ENCODE measurements at places on chromosomes 13 and 19.

DNA sequence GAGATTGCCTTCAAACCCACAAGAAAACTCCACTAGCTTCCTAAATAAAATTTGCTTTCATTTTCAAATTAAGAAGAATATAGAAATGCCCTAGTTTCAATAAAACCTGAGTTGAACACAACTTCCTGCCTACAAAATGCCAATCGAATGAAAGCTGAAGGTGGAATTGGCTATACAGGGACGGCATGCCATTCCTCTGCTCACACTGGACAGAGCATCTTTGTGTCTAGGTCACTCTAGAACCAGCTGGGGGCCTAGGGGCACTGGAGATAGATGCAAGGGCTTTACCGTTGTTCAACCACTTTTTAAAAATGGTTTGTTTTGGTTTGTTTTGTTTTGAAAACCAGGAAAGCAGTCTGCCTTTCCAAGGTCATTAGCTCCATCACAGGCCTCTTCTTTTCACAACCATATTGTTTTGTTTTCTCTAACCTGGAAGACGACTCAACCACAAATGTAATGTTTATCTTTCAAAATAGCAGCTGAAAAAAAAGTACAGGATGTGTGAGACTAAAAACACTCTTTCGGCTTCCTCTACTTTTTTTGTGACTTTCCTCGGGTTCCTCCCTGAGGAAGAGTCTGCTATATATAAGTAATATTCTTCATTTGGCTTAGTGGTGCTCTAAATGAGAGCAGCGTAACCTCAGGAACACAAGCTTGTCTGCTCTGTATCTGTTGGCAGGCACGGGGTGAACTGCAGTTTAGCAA, 11.9 kb upstream of the ITM2B start:
- DNase-seq: no peak

GRCh38 chr19:13130886-13131490, 12.9 kb downstream of the NACC1 start:
- DNase-seq: no peak

DNA sequence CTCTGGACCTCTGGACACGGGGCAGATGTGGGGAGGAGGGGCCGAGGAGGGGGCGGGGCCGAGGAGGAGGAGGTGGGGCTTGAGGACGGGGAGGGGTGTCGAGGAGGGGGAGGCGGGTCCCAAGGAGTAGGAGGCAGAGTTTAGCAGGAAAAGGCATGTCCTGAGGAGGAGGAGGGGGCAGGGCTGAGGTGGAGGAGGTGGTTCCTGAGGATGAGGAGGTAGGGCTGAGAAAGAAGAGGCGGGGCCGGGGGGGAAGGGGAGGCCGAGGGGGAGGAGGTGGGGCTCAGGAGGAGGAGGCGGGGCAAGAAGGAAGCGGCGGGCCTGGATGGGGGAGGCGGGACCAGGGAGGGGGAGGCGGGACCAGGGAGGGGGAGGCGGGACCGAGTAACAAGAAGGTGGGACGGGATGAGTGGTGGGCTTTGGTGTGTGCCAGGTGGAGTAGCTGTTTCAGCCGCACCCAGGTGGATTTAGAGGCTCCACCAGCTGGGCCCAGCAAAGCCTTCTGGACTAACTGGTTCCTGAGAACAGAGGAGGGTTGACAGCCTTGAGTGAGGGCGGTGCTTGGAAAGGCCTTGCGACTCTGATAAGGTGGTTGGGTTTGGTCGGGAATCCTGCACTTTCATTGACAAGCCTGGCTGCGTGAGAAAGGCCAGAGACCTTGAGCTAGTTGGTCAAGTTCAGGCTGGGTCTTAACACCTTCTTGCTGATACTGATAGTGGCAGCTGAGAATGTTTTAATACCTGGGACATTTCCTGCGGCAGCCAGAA, 7.7 kb downstream of the TECR start:
- DNase-seq: peak; percentile 72

GRCh38 chr19:18340190-18340989, at the start of gene PGPEP1:
PGPEP1 (plus strand) TSS chr19:18340598; CDS start chr19:18340682, 84 bp downstream.
- peak; percentile 76 for DNase-seq

- DNase-seq: no peak
Observed at GRCh38 chr13:99979453-99980200, 2.0 kb upstream of the ZIC2 start.

- no peak for DNase-seq
Observed at GRCh38 chr19:7965921-7966665, 22.6 kb upstream of the TIMM44 start.

DNA sequence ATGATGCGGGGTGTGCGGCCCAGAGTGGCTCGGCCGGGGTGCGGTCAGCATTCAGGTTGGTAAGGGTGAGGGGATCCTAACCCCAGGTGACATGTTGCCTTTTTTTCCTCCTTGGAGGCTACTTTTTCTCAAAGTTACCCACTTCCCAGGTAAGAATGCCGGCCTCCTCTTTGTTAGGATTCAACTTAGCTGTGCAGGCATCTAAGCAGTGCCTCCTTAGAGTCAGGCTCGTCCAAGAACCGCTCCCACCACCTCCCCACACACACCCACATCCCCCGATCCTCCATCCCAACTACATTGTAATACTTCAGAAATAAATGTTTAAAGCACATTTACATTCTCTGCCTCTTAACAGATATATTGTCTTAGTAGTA, 733 bp upstream of the ENOX1 start:
- no peak for DNase-seq

DNA sequence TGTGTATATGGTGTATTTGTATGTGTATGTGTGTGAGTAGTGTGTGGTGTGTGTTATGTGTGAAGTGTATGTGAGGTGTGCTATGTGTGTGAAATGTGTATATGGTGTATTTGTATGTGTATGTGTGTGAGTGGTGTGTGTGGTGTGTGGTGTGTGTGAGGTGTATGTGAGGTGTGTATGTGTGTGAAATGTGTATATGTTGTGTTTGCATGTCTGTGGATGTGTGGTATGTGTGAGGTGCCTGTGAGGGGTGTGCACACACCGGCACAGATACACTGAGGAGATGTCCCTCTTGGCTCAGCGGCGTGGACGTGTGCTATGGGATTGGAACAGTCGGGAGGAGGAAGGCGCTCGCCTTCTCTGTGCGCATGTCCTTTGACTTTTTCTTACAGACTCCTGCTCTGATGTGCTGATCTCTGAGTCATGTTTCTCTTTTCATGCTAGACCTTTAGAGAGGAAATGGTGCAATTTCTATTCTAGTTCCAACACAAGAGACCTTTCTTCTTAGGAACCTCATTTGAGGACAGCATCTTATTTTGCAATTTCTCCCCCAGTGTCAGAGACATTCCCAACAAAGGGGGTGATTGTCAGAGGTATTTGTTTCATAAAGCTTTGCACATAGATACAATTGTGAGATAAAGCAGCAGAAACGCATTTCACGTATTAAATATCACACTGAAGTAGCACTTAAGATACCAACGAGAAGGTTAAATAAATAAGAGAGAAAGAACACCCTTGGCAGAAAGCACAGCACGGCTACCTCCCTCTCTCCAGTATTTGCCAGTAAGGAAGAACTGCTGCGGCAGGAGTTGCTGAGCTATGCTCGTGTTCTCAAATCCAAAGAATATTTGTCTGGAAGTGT, 11.3 kb upstream of the TNFRSF19 start:
- peak; percentile 29 for DNase-seq

DNA sequence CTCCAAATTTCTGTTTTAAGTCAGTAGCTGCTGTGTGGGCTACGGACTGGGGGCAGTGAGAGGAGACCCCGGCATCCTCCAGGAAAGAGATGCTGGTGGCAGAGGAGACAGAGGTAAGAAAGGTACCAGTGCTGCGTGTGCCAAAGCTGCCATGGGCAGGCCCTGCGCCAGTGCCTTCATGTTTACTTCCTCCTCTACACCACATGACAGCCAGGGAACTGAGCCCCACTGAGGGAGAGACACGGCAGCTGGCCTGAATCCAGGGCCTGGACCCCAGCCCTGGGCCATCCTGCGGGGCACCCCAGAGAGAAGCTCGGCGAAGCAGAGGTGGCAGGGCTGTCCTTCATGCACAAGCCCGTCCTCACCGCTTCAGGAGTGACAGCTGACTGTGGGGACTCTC, 22.7 kb upstream of the CCNP start:
- no peak for DNase-seq

- DNase-seq: no peak
Observed at GRCh38 chr13:23497191-23497590, 63.7 kb upstream of the SACS start.

DNA sequence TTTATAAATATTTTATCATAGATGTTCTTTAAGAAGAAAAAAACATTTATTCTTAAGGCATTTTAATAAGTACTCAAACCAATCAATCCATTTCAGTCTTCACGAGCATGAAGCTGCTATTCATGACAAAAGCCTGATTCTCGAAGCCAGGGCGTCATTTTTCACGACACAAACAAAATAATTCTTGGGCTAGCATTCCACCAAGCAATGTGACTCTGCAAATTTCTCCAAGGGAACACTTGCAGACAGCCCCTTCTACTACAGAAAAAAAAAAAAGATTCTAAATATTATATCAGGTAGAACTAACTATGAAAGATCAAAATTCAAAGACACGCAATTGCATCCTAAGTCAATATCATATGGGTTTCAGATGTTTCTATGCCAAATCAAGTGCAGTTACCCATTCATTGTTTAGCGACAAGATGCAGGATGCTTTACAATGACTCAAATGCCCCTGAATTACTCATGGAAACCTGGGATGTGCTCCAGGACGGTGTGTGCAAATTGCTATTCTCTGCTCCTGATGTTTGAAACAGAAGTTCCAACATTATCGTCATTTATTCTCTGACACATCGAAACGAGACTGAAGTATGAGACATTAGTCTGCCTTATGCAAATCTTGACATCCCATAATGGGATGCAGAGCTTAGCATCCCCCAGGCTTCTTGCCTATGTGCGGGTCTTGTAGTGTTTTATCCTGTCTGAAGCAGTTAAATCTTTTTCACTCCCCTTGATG, 517.7 kb downstream of the MYO16 start:
- DNase-seq: no peak

DNA sequence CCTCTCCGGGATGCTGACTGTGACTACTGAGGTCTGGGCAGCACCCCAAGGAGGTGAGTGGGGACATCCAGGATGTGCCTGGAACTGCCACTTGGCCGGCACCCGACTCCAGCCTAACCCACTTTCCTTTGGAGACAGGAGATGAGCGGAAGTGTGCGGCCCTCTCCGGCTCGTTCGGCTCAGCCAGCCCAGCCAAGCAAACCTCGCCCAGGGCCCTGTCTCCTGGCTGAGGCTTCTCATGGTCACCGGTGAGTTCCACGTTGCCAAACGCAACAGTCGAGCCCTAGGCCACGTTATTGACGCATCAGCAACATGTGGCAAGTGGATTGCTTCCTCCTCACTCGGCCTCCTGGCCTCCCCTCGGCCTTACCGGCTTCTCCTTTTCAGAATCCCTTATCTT, 5.5 kb downstream of the SLC7A10 start:
- DNase-seq: no peak

- no peak for DNase-seq
Observed at GRCh38 chr19:19043881-19044280, 10.5 kb downstream of the ARMC6 start.

- DNase-seq: no peak
Observed at GRCh38 chr13:21164631-21165030, 11.7 kb downstream of the SKA3 start.

DNA sequence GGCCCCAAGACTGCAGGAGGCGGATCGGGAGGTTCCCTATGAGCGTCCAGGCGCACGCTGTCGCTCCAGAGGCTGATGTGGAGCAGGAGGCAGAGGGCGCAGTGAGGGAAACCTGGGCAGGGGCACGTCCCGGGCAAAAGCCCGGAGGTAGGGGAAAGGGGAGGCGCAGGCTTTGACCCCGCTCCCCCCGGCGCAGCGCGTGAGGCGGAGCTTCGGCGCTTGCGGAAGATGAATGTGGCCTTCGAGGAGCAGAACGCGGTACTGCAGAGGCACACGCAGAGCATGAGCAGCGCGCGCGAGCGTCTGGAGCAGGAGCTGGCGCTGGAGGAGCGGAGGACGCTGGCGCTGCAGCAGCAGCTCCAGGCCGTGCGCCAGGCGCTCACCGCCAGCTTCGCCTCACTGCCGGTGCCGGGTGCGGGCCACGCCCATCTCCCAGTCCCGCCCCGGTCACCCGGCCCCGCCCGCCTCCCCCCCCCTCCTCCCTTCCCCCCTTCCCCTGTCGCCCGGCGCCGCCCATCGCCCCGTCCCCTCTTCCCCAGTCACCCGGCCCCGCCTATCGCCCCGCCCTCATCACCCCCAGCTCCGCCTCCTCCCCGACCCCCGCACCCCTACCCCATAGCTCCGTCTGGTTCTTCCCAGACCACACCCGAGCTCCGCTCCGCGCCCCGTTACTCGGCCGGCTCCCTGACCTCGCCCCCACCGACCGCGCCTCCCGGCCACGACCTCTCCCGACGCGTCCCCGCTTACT, 4.1 kb downstream of the HMG20B start:
- no peak for DNase-seq

DNA sequence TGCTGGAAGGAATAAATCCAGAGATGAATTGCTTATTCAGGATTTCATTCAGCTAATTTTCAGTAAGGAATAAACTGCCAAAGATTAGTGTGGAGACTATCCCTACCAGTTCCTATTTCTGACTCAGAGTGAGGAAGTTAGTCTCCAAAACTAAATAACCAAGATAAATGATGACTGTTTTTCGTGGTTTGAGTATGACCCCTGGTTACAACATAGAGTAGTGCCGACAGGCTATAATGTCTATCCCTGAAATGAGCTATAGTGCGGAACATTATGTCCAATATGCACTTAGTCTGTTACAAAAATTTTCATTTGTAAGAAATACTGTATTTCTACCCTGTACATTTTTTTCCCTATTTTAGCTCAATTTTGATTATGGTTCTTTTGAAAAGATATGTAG, 51.4 kb downstream of the NBEA start:
- DNase-seq: no peak

DNA sequence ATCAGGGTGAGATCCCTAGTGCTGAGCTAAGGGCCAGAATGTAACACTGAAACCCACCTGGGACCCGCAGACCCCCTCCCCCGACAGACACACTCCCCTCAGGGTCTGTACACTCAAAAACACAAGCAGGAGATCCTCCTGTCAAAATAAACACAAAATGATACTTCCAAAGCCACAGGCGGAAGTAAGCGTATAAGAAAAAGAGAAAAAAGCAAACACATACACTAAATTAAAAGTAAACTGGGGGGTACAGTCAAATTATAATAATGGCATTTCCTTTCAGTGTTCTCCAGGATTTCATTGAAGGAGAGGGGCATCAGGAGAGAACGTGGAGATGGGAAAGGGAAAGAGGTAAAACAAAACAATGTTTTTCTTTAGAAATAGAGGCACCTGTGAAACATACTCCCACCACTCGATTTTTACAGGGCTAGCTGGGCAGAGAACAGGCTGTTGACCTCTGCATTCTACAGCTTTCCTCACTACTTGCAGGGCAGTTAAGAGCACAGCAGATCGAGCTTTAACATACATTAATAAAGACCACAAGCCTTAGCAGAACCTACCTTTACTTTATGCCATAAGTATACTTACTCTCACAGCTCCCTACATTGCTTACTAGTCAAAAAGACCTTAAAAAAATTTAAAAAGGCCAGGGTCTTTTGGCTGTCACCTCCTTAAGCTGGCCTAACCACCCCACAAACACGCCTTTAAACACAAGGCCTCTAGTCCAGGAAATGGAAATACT, 5.3 kb downstream of the ZIC5 start:
- DNase-seq: no peak

DNA sequence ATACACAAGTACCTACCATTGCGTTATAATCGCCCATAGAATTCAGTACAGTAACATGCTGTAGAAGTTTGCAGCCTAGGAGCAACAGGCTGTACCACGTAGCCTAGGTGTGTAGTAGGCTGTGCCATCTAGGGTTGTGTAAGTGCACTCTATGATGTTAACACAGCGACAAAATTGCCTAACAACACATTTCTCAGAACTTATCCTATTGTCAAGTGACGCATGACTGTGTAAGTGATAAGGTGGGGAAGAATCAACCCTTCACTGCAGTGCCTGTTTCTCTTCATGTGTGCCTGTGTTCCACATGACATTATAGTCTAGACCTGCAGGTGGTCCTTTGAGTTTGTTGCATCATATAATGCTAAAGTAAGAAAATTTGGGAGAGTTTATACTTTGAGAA, 94.0 kb downstream of the PCDH9 start:
- DNase-seq: no peak
